ENCODE measurements at places on chromosomes 7 and 10.

GRCh38 chr7:98727146-98727709 is 110.1 kb downstream of the NPTX2 start:
- DNase-seq = no peak

DNA sequence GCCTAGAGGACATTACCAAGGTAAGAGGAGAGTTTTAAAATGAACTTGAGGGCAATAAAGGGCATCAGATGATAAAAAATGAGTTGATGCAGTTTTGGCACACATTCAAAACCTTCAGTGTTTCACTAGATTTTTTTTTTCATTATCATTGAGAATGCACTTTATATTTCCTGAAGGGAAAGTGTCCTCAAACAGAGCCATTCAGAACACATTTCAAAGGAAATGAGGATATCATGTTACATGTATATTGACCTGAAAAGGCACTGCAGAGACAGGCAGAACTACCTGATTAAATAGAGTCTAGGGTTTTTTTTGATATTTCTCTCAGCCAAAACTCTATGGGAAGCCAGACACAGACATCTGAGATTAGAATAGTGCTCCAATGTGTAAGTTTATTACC is 454.0 kb downstream of the NEBL start:
- DNase-seq = no peak

DNA sequence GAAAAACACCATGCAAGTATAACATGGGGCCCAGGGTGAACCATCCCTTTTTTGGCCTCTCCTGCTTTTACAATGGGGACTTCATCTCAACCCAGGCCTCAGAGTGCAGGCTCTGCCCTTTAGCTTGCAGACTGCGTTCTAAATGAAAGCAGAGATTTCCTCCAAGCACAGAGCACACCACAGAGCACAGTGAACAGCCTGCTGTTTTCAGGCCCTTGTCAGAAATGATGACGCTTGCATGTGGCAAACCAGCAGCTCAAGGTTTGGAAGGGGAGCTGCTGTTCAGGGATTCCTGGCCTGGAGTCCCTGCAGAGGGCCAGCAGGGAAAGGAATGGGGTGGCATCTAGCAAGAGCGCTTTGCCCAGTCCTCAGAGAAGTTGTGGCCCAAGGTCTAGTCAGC is 167.3 kb upstream of the CDCA7L start:
- DNase-seq = no peak

DNA sequence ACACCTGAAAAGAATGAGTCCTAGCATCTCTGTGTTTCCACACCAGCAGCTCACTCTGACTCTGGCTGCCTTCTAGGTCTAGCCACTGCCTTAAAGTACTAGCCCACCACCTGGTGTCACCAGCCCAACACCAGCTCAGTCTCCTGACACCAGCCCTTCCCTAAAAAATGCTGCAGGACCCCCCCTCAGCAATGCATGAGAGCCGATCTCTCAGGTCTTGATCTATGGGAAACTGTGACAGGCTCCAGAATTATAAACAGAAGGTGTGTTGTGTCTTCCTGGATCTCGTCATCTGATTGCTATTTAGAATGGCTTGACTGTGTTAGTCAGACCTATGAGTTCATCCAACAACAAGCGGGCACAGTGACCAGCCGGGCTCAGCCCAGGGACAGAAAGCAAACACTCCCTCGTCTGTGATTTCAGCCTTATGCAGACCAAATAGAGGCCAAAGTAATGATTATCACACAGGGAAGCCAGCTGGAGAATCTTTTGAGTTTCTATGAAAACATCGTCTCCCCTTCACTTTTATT is 66.6 kb downstream of the CUBN start:
- peak; percentile 39 for DNase-seq

- no peak for DNase-seq
Measured at GRCh38 chr7:6228361-6229229, 43.8 kb downstream of the CYTH3 start.

DNA sequence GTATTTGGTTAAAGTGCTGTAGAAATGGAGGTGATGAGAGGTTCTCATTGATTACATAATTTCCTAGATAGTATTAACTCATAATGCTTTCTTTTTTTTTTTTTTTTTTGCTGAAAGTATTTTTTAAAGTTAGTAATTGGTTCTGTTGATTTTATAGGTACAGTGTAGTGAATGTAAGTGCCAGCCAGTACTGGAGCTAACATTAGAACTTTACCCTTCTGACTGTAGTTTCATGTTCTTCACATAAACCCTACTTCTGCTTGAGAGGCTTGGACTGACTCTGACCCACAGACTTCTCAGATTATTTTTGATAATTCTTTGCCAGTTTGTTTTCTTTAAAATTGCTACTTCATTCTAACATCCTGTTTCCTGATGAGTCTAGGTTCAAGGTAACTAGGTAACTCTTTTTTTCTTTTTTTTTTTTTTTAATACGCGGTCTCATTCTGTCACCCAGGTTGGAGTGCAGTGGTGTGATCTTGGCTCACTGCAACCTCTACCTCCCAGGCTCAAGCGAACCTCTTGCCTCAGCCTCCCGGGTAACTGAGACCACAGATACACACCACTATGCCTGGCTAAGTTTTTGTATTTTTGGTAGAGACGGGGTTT is 92.2 kb upstream of the OIT3 start:
- DNase-seq = no peak

- DNase-seq = no peak
Measured at GRCh38 chr7:151637781-151638261, 118.1 kb upstream of the RHEB start.

- DNase-seq = no peak
Measured at GRCh38 chr7:135827391-135827790, 78.8 kb upstream of the FAM180A start.

DNA sequence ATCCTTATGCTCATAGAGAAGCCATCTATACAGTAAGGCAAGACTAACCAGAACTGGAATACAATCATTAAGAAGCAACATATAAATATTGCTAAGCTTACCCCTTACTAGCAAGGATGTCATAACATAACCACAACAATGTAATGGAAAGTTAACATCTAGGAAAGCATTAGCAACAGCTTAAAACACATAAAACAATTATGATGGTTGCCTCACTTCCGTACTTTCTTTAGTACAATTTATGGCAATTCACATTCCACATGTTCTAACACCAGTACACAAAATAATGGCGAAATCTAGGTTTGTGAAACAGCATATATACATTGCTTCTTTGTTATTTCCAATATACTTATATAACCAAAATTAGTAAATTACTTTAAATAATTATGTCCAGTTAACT is 195.0 kb downstream of the AHR start:
- DNase-seq = no peak

GRCh38 chr7:117582219-117582704 is 102.4 kb downstream of the CFTR start:
- DNase-seq = peak; percentile 83
